ENCODE measurements at places on chromosomes 13 and 19.

DNA sequence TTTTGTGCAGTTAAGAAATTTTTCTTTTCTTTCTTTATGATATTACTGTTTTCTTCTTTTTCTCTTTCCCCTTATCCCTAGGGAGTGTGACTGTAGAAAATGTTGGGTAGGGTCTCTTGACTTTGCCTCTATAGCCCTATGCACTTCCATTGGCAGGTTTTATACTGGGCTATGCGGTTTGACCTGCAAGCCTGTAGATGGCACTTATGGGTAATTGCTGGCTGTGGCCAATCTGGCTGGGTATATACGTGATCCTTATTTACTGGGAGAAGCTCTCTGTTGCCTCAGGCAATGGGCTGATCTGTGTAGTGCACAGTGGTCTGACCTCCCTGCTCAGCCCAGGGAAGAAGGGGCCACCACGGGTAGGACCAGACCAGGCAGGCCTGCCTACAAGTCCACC, 78.8 kb downstream of the RAP2A start:
- DNase-seq: no peak

- DNase-seq: peak; percentile 2
Measured at GRCh38 chr13:108595436-108596274, 33.8 kb upstream of the MYO16 start.

GRCh38 chr13:22801402-22802003, 379.3 kb upstream of the SGCG start:
- DNase-seq: no peak

- DNase-seq: no peak
Measured at GRCh38 chr19:40282920-40283319, 2.2 kb downstream of the AKT2 start.

- DNase-seq: no peak
Measured at GRCh38 chr19:53647792-53648191, 16.0 kb downstream of the DPRX start.

GRCh38 chr19:4759388-4760284, 31.9 kb upstream of the FEM1A start:
- DNase-seq: peak; percentile 66

DNA sequence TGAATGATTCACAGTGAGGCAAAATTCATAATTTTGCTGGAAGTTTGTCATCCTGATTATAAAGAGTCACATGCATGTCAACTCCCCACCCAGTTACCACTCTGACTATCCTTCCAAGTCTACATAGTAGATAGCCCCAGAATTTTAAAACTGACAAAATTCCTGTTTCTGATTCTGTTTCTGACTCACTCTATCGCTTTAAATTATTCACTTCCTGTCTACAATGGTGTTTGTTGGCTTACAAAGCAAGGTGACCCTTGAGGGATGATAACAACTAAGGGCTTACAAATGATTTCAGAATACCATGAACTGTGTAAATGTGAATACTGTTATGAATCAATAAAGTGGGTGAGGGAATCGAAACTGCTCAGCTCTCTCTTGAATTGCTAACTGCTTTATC, 98.7 kb upstream of the KL start:
- no peak for DNase-seq

DNA sequence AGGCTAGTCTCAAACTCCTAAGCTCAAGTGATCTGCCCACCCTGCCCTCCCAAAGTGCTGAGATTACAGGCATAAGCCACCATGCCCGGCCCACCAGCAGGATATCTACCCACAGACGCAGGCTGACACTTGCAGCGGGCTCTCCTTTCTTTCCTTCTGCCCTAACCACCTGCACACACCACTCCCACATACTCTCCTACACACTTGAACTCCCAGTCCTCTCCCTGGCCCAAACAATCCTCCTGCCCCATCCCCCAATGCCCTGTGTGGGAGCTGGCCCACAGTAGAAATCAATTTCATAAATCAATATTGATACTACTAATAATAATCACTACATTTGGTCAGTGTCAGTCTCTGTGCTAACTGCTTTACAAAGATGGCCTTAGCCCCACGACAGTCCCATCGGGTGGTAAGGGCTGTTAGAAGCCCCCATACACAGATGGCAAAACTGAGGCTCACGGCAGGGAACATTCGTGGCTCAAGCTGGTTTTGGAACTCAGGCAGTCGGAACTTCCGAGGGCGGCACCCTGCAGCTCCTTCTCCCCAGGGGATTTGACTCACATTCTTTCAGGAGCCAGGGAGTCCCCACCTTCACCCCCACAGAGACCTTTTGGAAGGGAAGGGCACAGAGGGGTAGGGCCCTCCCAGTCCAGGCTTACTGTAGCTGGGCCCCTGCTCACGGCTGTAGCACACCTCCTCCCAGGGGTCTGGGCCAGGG, 3.4 kb upstream of the DPF1 start:
- DNase-seq: no peak

GRCh38 chr13:52319876-52320275, 86.1 kb downstream of the THSD1 start:
- no peak for DNase-seq

DNA sequence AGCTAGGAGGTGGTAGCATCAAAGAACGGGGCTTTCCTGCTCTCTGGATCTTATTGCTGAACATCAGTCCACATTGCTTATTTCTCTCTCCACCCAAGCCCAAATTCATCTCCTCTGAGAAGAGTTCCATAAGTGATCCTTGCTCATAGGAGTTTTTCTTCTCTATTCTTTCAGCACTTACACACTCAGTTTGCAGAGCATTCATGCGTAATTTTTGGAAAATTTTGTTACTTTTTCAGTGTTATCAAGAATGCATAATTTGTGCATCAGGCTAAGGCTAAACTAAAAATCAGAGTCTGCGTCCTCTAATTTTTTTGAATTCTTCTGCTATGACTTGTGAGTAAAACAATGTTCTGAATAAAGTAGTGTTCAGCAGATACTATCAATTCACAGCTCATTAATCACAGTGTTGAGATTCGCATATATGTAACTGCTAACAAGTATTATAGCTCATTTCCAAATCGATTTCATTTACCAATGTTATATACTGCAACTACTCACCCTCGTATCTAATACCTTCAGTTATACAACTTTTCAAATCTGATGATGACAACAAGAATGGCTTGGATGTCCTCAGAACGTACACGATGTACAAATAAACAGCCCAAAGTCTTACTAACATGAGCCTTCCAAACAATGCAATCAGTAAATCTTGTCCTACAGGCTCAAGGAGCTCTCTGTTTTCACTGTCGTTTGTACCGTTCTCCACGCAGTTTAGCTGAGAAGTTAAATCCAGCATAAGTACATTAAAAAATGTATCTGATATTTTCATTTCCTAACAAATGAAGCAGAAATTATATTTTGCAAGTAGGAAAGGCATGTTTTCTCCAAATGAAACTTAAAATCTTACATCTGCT, 36.4 kb upstream of the STARD13 start:
- DNase-seq: no peak

- DNase-seq: no peak
Measured at GRCh38 chr19:42281827-42282762, 13.0 kb downstream of the CIC start.

- no peak for DNase-seq
Measured at GRCh38 chr13:36163809-36164308, 32.7 kb upstream of the DCLK1 start.

GRCh38 chr13:88948501-88948900, 1277.3 kb downstream of the SLITRK5 start:
- no peak for DNase-seq

GRCh38 chr19:46411925-46412649, 1.3 kb downstream of the CCDC8 start:
- no peak for DNase-seq

DNA sequence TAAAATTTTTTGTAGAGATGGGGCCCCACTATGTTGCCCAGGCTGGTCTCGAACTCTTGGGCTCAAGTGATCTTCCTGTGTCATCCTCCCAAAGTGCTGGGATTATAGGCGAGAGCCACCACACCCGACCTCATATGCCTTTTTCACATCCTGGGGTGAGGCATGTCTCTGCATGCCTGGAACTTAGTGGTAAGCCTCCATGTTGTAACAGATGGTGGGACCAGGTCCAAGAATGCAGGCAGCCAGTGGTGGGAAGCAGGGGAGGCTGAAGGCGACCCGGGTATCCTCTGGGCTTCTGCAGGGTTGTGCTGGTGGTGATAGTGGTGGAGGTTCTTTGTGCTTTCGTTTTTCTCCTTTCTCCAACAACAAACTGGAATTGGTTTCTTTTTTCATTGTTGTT, 30.1 kb upstream of the CCDC124 start:
- no peak for DNase-seq

GRCh38 chr19:52963247-52963618, 552 bp upstream of the ZNF816 start:
- DNase-seq: no peak

- no peak for DNase-seq
Measured at GRCh38 chr19:10144361-10144760, 24.7 kb upstream of the EIF3G start.

DNA sequence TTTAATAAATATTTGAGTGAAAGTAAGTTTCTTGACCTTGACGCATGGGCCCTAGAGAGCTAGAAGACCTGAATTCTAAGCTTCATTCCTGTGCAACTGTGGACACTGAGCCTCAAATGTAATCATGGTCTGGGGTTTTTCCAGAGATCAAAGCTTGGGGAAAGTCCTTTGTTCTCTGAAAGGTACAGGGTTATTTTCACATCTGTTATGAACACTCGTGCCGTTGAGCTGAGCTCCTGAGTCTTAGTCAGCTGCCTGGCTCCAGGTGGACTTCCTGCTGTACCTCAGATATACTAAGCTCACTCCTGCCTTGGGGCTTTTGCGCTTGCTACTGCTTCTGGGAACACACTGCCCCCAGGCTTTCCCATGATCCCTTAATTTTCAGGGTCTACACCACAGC, 7.5 kb upstream of the ZBTB32 start:
- no peak for DNase-seq

- DNase-seq: no peak
Measured at GRCh38 chr19:42075364-42075615, 676 bp upstream of the ZNF574 start.

- DNase-seq: no peak
Measured at GRCh38 chr13:32381539-32381938, 46.4 kb downstream of the N4BP2L1 start.

GRCh38 chr19:38078302-38078930, 145.6 kb downstream of the DPF1 start:
- DNase-seq: no peak

GRCh38 chr13:84670245-84670644, 788.0 kb upstream of the SLITRK1 start:
- DNase-seq: no peak

- DNase-seq: no peak
Measured at GRCh38 chr19:29774126-29774525, 37.7 kb upstream of the CCNE1 start.

DNA sequence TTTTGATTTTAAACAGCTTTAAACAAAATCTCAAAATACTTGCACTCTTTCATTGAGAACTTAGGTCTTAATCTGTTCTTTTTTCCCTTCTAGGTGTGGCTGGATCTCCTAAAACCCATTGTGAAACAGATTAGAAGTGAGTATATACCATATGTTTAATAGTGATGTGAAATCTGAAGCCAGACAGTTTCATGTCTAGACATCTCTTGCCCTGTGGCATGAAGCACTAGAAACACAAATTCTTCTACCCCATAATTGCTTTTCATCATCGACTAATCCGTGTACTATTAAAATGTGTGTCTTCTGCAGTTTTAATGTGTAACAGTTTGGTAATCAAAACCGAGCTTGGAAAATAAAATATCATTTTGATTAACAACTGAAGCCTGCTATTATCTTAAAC, 188.2 kb upstream of the RNF113B start:
- no peak for DNase-seq

DNA sequence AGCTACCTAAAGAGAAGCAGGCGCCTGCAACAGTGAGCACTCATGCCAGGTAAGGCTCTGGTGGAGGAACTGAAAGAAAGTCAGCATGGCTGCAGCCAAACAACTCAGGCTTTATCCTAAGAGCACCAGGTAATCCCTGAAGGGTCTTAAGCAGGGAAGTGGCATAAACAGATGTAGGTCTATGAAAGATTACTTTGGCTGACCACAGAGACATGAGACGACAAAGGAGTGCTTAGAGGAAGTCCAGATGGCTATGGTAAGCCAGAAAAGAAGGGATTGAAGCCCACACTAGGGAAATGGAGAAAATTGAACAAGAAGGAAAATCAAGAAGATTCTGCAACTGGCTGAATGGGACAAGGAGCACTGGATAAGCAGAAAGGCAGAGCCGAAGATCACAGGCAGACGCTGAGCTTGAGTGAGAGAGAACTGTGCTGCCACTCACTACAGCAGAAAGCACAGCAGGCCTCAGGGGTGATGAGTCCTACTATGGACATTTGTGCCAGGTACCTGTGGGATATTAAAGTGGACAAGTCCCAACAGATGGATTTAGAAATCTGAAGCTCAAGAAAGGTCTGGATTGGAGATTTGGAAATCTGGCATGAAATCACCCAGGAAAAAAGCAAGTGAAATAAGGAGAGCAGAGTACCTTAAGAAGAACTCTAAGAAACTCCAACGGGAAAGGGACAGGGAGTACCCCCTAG, 4.2 kb downstream of the RCBTB1 start:
- DNase-seq: no peak

- no peak for DNase-seq
Measured at GRCh38 chr13:95708811-95709500, 32.0 kb downstream of the DNAJC3 start.

DNA sequence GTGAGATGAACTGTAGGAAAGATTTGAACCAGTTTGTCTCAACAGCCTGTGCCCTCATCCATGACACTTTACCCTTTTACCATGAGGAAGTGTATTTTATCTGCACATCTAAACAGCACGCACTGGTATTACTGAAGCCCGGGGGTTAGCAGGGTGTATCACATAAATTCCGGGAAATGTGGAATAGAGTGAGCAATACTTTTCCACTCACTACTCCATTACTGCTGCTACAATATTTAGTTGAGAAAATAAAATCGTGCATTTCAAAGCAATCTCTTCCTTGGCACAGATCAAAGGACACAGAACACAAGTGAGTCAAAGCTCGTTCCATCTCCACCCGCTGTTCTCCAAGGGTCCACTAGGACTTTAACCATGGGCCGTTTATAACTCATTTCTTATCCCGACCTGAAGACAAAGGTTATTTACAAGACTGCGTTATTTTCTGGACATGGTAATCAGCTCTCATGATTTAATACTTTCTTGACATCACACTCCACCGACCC, 35.2 kb downstream of the STK24 start:
- no peak for DNase-seq

DNA sequence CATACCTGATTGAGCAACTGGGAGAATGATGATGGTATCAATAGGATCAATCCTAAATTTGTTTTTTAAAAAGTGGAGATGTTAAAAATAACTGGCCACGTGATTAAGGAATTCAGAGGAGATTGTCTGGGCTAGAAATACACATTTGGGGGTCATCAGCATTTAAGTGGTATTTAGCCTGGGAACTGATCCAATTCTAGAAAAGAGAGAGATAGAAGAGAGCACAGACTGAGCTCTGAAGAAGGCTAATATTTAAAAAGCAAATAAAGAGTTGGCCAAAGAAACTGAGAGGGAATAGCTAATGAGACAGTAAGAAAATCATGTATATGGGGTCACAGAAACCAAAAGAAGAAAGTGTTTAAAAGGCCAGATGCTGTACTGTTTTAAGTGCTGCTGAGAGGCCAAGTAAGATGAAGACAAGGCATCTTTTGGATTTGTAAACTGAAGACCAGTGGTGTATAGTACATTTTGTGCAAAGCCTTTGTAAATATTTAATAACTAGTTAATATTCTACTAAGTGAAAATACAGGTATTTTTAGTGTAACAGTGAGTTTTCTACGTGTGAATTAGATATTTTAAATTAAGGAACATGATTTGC, 40.2 kb downstream of the UBL3 start:
- no peak for DNase-seq

GRCh38 chr13:106700007-106700406, 132.1 kb upstream of the ARGLU1 start:
- DNase-seq: no peak

GRCh38 chr19:50728084-50728737, 5.0 kb downstream of the CLEC11A start:
- peak; percentile 69 for DNase-seq
